ENCODE measurements at places on chromosomes 6 and 20. TPM values are rescaled to one million over a fixed set of nuclear protein-coding genes. Genes with fewer than 3 reads are reported as not detected.
A peak's percentile ranks its signal among the peaks of the same experiment; 100 is the strongest.

DNA sequence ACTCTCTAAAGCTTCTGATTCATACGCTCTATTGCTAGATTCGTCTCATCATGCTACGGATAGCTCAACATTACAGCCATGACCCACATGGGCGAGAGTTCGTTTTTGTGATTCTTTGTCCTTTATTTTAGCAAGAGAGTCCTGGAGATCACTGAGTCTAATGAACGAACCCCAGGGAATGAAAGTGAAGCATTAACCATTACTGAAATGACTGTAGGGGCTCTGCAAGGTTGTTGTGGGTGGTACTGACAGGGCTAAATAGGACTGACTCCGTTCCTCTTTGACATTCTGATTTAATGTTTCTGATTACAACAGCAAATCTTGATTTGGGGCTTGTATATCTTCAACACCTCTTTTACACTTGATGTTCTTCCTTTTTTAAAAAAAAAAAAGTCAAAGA, 13.7 kb upstream of the RTF2 start:
- DNase-seq, result no peak

GRCh38 chr6:158039571-158040050, 57.9 kb downstream of the SYNJ2 start:
- DNase-seq, result no peak

- DNase-seq, result no peak
These were observed 502 bp upstream of the HTR1E start for GRCh38 chr6:86936834-86937218.

DNA sequence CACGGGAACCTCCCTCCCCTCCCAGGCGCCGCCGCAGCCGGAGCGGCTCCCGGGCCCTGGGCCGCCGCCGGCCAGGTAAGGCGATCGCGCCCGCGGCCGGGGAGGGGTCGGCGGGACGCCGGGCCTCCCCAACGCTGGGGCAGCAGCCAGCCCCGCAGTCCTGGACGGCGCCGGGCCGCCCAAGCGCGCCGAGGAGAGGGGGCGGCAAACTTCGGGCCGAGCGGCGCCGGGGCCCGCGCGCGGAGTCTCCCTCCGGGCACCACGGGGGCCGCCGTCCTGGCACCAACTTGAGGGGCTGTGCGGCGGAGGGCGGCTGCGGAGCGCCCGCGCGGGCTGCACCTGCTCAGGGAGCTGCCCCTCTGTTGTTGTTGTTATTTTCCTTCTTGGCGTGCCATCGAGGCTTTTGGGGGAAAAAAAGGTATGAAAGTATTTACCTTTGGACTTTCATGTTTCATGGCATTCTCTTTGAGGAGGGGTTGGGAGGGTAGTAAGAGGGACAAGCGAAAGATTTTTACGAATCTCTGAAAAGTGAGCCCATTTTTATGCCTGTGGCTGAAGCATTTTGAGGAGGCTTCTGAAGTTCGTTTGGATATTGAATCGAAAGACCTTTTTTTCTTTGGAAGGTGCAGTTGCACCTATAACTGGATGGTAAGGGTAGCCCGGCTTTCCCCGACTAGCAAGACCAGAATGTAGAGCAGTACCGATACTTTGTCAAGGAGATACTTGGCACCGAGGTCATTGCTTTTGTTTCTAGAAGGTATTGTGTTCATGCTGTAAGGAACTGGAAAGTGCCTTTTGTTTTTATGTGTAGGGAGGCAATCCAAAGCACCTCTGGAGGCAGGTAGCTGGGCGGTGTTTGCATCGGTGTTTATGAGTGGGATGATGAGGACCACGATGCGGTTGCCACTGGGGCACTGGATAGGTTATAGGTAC, at the start of gene RNF182:
RNF182 (plus strand) TSS at position 4 of the 933 bp plus-strand sequence. CDS start 52,168 bp downstream, outside the sequence.
- DNase-seq, result no peak

DNA sequence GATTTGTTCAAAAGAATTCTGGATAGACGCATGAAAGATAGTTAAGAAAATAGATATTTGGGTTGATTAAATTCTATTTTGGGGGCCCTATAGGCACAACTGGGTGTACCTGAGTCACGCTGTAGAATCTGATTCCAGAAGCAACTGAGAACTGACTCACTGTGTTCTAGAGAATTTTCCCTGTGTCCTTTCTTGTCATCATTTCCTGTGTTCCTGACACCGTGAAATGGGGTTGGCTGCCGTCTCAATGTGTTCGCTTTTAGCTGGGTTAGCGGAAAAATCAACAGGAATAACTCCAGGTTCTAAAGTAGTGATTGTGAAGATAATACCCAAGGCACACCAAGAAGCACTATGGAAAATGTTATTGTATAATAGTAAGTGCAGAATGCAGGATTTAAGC, 5.0 kb downstream of the GCNT2 start:
- peak; percentile 67 for DNase-seq

The COMMD7 gene
- 25.1 TPM for total RNA-seq

GRCh38 chr6:140708441-140708840, 1334.0 kb upstream of the CITED2 start:
- DNase-seq, result no peak

GRCh38 chr20:40494248-40494647, 194.8 kb downstream of the MAFB start:
- no peak for DNase-seq

GRCh38 chr6:142702501-142703460, 242.2 kb downstream of the HIVEP2 start:
- no peak for DNase-seq

GRCh38 chr6:5089481-5090438, 4.6 kb downstream of the PPP1R3G start:
- DNase-seq, result no peak

The TPBG gene
- total RNA-seq, result 1.9 TPM

GRCh38 chr6:79269877-79270276, 35.4 kb upstream of the HMGN3 start:
- DNase-seq, result no peak

- no peak for DNase-seq
These were observed 671 bp downstream of the E2F1 start for GRCh38 chr20:33685328-33686099.

The SIRPB2 gene
- total RNA-seq, result not detected

- no peak for DNase-seq
These were observed 75.9 kb downstream of the EDN3 start for GRCh38 chr20:59376109-59376841.

DNA sequence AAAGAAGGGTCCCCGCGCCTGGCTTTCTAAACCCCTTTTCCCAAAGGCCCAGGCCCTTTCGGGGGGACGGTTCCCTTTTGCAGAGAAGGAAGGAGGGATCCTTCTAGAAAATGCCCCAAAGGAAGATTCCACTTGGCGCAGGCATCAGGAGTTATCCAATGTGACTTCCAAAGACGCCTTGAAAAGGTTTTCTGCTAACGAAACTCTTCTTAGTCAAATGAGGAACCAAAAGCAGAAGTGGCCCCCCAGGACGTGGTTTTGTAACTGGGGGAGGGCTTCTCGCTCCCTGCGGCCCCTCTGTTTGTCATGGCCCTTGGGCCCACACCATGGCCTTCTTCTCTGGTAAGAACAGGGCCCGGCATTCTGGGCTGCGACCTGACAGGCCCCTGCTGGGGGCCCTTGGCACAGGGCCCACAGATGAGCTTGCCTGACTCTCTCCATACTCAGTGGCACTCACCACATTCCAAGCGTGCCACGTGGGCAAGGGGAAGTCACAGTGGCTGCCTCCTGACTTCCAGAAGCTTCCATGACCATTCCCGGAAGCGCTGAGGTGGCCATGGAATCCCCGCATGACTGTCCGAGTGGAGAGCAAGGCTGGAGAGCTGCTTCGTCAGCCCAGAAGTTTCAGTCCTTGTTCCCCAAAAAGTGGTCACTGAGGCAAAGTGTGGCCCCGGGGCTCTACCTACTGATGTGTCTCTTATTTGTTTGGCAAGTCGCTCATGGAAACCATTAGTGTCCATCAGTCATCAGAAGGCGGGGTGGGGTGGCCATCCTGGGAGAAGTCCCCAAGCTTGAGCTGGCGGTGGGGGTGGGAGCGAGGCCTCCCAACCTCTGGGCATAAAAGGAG, 834 bp upstream of the CTSZ start:
- no peak for DNase-seq

The ENPP1 gene
- 1.7 TPM for total RNA-seq

DNA sequence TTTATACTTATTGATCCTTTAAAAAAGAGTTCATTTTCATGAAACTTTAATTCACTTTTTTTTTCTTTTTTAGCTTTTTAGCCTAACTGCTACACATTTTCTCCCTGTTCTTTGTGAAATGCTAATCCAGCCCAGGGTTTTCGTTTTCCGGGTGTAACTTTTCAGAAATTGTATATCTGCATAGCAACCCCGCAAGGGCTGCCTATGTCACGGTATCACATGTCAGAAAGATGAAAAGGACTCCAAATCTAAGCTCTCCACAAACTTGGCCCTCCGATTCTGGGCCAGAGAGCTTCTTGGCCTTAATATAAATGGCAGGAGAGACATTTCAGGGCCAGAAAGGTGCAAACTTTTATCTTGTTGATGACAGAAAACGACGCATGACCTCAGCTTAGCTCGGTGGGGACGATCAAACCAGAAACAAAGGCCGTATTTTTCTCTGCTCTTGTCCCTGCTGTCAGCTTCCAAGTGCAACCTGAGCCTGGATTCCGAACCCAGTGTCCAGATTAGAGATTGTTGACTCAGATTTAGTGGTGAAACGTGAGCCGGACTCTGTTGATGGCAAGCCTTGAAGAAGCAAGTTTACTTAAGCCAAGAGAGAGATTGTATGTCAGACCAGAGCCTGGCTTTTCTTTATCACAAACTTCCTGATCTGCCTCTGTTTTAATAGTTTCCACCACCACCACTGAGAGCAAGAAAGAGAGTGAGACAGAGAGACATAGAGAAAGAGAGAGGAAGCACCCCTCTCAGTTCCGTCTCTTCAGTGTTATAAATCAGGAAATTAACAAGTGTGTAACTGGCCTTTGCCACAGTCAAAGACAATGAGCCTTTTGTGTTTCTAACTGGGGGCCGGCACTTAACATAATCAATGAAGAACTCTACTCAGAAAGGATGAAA, 157.8 kb downstream of the SCML4 start:
- DNase-seq, result no peak

- no peak for DNase-seq
These were observed 128.5 kb downstream of the FLRT3 start for GRCh38 chr20:14208956-14209355.

GRCh38 chr6:465531-466348, 74.2 kb downstream of the IRF4 start:
- no peak for DNase-seq

- DNase-seq, result no peak
These were observed 8.9 kb downstream of the FBXO5 start for GRCh38 chr6:152973916-152974315.

The ROS1 gene
- total RNA-seq, result not detected

DNA sequence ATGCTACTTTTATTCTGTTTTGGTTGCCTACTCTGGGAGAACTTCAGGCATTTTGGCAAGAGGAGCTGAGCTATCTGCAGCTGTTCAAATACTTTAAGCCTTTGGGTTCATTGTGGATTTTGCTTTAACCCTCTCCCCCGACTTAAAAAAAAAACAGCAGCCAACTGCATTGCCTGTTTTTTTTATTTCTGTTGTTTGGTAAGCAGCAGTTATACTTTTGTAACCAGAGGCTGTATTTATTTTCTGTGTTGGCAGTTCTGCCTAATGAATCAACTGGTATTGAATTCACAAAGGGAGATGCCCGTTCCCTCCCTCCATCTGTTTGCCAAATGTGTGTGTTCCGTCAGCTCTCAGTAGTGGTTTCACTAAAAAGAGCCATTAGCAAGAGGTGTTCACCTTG, 484.0 kb downstream of the UTRN start:
- DNase-seq, result no peak

- DNase-seq, result no peak
These were observed 111.1 kb downstream of the UST start for GRCh38 chr6:148857798-148858390.

DNA sequence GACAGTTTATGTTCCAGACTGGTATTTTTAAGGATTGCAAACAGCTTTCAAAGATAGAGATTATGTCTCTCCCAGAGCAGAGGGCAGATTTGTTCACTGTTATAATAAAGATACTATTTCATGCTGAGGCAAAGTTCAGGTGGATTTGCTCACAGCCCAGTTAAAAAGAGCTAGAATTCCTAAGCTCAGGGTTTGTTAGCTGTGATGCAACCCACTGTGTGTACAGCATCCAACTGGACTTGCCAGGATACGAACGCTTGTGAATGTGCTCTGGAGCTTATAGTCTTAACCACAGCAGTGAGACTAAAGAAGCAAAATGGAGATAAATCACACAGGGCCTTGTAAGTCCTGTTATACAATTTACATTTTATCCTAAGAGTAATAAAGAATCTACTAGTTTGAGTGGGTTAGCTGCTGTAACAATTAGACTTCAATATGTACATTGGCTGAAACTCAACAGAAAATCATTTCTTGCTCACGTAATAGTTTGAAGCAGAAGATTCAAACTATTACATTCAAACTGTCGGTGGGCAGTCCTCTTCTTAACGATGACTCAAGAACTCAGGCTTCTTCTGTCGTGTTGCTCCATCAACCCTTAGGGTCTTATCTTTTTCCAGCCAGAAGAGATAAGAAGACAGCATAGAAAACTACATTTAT, 204.0 kb upstream of the PLN start:
- DNase-seq, result no peak

The ARFGEF3 gene
- total RNA-seq, result 0.62 TPM

The MUCL3 gene
- total RNA-seq, result not detected

DNA sequence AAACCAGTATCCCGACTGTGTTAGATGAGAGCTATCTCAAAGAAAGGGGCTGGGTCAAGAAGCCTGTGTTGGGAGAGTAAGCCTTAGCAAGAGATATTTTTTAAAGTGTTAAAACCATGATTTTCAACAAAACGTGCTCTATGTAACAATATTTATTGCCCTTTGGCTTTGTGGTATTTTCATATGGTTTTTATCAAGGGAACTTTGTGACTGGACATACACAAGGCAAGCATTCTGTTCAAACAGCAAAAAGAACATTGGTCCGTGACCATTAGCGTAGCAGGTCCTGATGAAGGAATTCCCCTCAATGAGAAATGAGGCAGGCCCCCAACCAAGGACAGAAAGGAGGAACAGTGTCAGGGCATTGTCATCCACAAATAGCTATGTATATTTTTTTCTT, 222.6 kb downstream of the MYLK4 start:
- DNase-seq, result no peak

GRCh38 chr6:112044196-112044595, 9.7 kb upstream of the CCN6 start:
- no peak for DNase-seq

The PAQR8 gene
- 0.74 TPM for total RNA-seq

GRCh38 chr20:31856516-31856915, 11.1 kb upstream of the FOXS1 start:
- no peak for DNase-seq

The DST gene
- total RNA-seq, result 184 TPM

- DNase-seq, result no peak
These were observed 178.1 kb upstream of the MOCS1 start for GRCh38 chr6:40112350-40112749.

The DNMT3B gene
- 1.0 TPM for total RNA-seq

The ESR1 gene
- 0.35 TPM for total RNA-seq

The HTR1E gene
- not detected for total RNA-seq

DNA sequence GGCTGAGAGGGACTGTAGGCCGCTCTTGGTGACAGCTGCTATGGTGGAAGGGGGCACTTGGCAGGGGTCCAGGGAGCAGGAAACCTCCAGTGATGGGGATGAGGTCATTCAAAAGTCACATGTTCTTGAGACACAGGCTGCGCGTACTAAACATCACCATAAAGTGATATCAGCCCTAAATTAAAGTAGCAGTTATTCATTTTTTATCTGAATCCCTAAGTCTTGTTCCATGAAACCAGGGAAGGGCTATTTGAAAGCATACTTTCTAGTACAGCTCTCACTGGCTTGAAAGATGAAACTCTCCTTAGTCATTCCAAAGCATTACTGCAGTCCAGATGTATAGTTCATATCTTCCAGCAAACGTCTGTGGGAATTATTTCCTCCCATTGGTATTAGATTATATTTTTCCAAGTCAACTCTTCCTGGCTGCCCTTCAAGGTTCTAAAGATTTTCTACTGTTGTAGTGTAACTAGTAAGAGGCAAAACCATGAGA, 373.1 kb downstream of the CD109 start:
- no peak for DNase-seq

Data from NCI-H460 (cell line).